Esophagus muscularis mucosa (tissue), 4 donors: ENCODE measurements at places on chromosomes 2 and 18.

GRCh38 chr2:3465844-3466481 is 53.4 kb downstream of the ADI1 start:
- no peak for DNase-seq

DNA sequence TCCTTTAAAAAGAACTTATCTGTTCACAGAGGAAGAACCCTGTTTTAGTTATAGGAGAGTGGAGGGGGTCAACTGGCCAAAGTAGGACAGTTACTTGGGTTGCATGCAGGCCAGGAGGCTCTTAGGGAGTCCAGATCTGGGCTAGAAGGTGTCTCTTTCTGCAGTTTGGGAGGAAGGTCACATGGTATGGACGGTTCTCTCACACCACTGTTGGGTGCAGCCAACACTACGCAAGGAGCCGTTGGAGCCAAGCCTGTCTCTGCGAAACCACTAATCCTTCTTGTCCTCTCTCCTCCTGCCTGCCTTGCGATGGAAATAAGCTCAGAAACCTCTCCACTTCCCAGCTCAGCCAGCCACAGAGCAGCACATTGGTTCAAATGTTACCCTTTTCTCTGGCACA is 105.9 kb upstream of the TGFA start:
- peak; percentile 62 for DNase-seq

- no peak for DNase-seq
Observed at GRCh38 chr18:28666216-28666615, 489.3 kb upstream of the CDH2 start.

DNA sequence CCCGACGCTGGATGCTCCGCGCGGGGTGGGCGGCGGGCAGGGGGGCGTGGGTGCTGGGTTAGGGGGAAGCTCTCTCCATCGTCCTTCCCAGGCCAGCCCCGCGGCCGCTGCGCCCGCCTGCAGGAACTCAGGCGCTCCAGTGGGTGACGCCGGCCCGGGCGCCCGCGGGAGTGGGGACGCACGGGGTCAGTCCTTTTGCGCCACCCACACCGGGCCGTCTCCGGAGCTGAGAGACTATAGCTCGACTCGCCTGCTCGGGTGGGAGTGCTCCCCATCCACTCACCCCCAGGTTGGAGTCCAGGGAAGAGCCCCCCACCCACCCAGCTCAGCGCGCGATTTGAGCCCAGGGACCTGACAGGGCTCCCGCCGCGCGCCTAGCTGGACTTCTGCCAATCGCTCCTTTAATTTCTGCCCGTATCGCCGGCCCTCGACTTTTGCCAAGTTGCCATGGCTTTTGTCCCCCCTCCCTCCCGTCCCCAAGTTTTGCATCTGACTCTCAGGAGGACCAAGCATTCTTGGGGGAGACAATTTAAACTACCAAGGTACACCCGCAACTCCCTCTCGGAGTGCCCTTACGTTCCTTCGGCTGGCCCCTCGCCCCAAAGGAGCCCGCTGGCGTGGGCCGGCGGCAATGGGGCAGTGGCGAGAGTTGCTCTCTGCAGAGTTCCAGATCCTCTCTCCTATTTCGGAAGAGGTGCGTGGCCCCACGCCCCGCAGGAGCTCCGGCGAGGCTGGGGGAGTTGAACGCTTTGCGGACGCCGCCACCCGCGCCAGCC is 205.8 kb upstream of the SMAD2 start:
- no peak for DNase-seq

GRCh38 chr2:201959626-201960025 is 74.0 kb upstream of the FZD7 start:
- DNase-seq, result no peak

- DNase-seq, result no peak
Observed at GRCh38 chr2:223797811-223798721, 39.3 kb downstream of the AP1S3 start.

GRCh38 chr18:11937874-11938478 is 29.9 kb upstream of the MPPE1 start:
- DNase-seq, result no peak

- DNase-seq, result no peak
Observed at GRCh38 chr18:76515576-76515975, 20.5 kb upstream of the ZNF516 start.
